ENCODE measurements at places on chromosomes 5 and 9.

GRCh38 chr9:70924380-70924779 lies 197.0 kb downstream of the TRPM3 start:
- no peaks in the 10 kb centered on the region for H3K27me3 ChIP-seq
- no peaks in the 10 kb centered on the region for H3K36me3 ChIP-seq
- no peak for DNase-seq
- no peaks in the 10 kb centered on the region for H3K4me1 ChIP-seq

DNA sequence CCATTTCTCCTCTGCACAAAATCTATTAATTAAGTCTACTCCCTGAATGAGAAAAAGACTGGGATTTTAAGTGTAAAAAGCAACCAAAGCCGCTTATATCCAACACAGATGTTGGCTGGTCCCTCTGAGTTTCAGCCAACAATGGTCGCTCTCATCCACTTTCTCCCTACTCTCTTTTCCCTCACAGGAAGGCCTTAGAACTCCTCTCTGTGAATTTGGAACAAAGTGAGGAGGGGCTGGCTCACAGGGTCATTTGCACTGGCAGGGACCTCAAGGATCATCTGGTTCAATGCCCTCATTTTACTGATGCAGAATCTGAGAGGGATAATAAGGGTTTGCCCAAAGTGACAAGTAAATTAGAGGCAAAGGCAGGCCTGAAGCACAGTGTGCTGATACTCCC lies 64.0 kb downstream of the DPYSL3 start:
- H3K27me3 ChIP-seq: peaks cover 34% of the 10 kb centered on the region
- H3K27ac ChIP-seq: no peak overlapping the region
- H3K4me3 ChIP-seq: no peak overlapping the region
- DNase-seq: no peak
- no peaks in the 10 kb centered on the region for H3K36me3 ChIP-seq

DNA sequence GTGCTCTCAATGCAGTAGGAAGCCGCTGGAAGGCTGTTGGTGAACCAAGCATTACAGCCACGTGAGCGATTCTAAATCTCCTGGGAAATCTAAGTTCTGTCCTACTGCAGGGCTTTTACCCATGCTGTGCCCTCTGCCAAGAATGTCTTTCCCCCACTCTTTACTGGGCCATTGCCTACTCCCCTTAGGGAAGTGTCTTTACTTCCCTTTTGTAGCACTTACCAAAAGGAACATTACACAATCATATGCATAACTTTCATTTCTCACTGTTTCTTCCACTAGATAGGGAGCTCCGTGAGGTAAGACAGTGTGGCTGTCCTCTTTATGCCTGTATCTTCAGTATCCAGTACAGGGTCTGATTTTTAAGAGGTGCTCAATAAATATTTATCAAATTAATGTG lies 241.7 kb upstream of the NR4A3 start:
- H3K4me3 ChIP-seq: no peak overlapping the region
- H3K27ac ChIP-seq: no peak overlapping the region
- peaks cover 4% of the 10 kb centered on the region for H3K27me3 ChIP-seq

DNA sequence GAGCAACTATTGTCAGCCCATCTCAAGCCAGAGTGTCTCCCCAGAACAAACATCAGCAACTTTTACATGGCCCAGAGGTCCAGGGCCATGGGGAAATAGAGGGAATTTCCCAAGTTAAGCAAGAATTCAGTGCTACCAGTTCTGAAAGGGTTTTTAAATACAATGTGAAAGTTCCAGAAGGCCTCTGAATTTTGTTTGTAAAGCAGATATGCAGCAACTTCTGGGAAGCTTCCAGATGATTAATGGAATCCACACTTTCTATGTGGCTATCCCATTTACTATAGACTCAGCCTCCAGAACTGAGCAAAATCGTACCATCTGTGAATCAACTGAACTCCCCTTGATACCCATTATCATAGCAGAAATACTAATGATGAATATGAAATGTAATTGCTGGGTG lies 93.8 kb downstream of the FEM1C start:
- H3K27me3 ChIP-seq: peaks cover 49% of the 10 kb centered on the region
- H3K36me3 ChIP-seq: no peaks in the 10 kb centered on the region
- peak overlapping the region; percentile 19 for H3K27ac ChIP-seq
- DNase-seq: no peak
- H3K4me1 ChIP-seq: peaks cover 5% of the 10 kb centered on the region

- H3K4me3 ChIP-seq: no peak overlapping the region
- no peak for DNase-seq
- no peaks in the 10 kb centered on the region for H3K27me3 ChIP-seq
- H3K36me3 ChIP-seq: no peaks in the 10 kb centered on the region
These were observed 150.3 kb upstream of the COL5A1 start for GRCh38 chr9:134491196-134491835.

GRCh38 chr5:107893642-107894041 lies 222.9 kb upstream of the EFNA5 start:
- DNase-seq: no peak
- H3K27me3 ChIP-seq: no peaks in the 10 kb centered on the region
- H3K27ac ChIP-seq: no peak overlapping the region
- no peak overlapping the region for H3K4me3 ChIP-seq
- no peaks in the 10 kb centered on the region for H3K36me3 ChIP-seq

GRCh38 chr9:7392148-7392547 lies 407.4 kb downstream of the DMAC1 start:
- H3K27ac ChIP-seq: no peak overlapping the region
- H3K36me3 ChIP-seq: no peaks in the 10 kb centered on the region
- peaks cover 40% of the 10 kb centered on the region for H3K27me3 ChIP-seq
- no peak overlapping the region for H3K4me3 ChIP-seq

- H3K27ac ChIP-seq: no peak overlapping the region
- H3K36me3 ChIP-seq: no peaks in the 10 kb centered on the region
- H3K27me3 ChIP-seq: no peaks in the 10 kb centered on the region
- no peak overlapping the region for H3K4me3 ChIP-seq
- DNase-seq: no peak
These were observed 417.3 kb downstream of the TLE4 start for GRCh38 chr9:79989079-79989478.

GRCh38 chr5:1824903-1825841 lies 24.0 kb downstream of the NDUFS6 start:
- DNase-seq: no peak
- H3K27me3 ChIP-seq: no peaks in the 10 kb centered on the region

GRCh38 chr9:127153501-127153900 lies 31.1 kb upstream of the ANGPTL2 start:
- DNase-seq: no peak
- no peak overlapping the region for H3K4me3 ChIP-seq
- H3K4me1 ChIP-seq: peaks cover 15% of the 10 kb centered on the region
- no peaks in the 10 kb centered on the region for H3K36me3 ChIP-seq
- H3K27me3 ChIP-seq: peaks cover 21% of the 10 kb centered on the region
- no peak overlapping the region for H3K27ac ChIP-seq

GRCh38 chr5:175526691-175527090 lies 48.3 kb downstream of the SFXN1 start:
- H3K36me3 ChIP-seq: peaks cover 22% of the 10 kb centered on the region
- H3K27ac ChIP-seq: peak overlapping the region; percentile 58

GRCh38 chr9:101359679-101360078 lies 25.1 kb downstream of the BAAT start:
- no peaks in the 10 kb centered on the region for H3K36me3 ChIP-seq
- H3K4me3 ChIP-seq: no peak overlapping the region
- no peak for DNase-seq
- H3K4me1 ChIP-seq: no peaks in the 10 kb centered on the region
- H3K27ac ChIP-seq: no peak overlapping the region
- no peaks in the 10 kb centered on the region for H3K27me3 ChIP-seq

Measured in activated T-cell treated with anti-CD3 and anti-CD28 coated beads, Interleukin-2, amount 50 U/mL, for 72 hours (primary cell).